ENCODE measurements at places on chromosomes 3 and 15.
A peak's percentile ranks its signal among the peaks of the same experiment; 100 is the strongest.

DNA sequence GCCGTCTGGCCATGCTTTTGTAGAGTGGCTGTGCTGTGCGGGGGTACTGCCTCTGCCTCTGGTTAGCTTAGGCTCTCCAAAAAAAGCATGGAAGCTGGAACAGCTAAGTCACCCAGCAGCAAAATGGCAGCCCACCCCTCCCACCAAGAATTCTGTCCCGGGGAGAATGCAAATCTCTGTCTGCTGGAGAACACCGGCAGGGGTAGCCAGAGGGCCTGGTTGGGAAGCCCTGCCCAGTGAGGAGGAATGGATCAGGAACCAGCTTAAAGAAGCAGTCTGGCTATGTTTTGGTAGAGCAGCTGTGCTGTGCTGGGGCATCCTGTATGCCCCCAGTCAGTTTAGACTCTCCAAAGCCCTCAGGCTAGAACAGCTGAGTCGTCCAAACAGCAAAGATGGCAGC lies 56.2 kb upstream of the PTPRG start:
- DNase-seq, result no peak

- DNase-seq, result no peak
Observed at GRCh38 chr3:59839283-59839682, 789.5 kb upstream of the CFAP20DC start.

- no peak for DNase-seq
Observed at GRCh38 chr3:156899951-156900350, 73.8 kb downstream of the LEKR1 start.

GRCh38 chr3:63523100-63523499 lies 129.4 kb upstream of the SNTN start:
- no peak for DNase-seq

DNA sequence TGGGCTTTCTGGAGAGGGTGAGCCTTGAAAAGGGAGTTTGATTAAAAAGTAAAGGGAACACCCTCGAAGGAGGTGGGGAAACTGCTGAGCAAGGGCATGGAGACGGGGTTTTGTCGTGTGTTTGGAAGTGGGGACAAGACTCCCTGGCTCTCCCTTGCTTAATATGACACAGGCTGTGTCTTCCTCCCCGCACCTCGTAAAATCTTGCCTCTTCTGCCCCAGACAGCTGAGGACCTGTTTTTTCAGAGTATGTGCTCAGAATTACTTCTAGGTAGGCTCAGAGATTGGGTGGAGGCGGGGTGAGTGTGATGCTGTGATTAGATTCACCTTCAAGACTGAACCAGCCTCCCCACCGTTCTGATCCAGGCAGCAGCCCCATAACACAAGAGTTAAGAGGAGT lies 244.4 kb upstream of the TLE3 start:
- DNase-seq, result no peak

- no peak for DNase-seq
Observed at GRCh38 chr15:35126236-35126635, 41.1 kb upstream of the NANOGP8 start.

DNA sequence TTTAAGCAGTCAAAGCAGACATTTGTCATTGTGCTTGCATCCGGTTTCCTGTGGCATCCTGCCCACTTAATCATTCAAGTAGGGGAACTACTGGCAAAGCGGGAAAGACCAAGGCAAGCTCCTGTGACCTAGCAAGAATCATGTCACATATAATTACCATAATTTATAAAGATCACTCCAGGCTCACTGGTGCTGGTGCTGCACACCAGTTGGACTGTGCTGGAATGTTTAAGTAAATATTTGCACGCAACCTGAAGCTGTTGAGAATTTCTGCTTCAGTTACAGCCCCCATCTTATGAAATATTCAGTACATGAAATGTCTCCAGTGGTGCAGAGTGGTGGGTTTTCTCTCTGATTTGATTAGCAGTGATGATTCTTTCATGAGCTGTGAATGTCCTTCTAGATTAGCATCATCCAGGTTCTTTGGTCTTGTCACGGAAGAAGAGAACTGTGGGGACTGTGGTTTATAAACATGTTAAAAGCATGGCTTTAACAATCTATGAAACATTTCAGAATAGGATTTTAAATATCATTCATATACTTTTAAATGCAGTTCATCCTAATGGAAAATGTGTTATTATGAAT lies 621.3 kb upstream of the EPHA6 start:
- no peak for DNase-seq

DNA sequence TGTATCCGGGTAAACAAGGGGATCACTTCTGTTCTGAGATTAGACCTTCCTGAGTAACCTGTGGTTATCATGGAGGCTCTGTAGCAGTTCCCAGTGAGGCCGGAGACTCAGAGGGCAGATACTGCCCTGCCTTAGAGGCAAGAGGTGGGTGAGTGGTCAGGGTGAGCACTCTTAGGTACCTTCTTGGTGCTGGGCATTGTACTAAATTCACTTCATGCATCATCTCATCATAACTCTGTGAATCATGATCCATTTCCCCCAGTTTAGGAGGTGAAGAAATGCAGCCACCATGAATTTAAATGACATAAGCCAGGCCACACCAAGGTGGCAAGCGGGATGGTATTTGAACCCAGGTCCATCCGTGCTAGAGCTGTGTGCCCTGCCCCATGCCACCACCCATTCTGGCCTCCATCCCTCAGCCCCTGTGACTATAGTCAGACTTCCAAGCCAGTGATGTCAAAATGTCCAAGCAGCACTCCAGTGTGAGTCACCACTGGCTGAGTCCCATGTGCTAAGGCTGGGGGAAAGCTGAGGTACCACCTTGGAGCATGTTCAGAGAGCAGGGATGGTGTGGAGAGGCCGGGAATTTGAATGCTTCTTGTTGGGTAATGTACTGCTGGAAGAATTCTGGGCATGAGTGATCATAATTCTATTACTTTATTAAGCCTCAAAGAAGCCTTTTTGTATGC lies 88.8 kb downstream of the EPHB1 start:
- no peak for DNase-seq

DNA sequence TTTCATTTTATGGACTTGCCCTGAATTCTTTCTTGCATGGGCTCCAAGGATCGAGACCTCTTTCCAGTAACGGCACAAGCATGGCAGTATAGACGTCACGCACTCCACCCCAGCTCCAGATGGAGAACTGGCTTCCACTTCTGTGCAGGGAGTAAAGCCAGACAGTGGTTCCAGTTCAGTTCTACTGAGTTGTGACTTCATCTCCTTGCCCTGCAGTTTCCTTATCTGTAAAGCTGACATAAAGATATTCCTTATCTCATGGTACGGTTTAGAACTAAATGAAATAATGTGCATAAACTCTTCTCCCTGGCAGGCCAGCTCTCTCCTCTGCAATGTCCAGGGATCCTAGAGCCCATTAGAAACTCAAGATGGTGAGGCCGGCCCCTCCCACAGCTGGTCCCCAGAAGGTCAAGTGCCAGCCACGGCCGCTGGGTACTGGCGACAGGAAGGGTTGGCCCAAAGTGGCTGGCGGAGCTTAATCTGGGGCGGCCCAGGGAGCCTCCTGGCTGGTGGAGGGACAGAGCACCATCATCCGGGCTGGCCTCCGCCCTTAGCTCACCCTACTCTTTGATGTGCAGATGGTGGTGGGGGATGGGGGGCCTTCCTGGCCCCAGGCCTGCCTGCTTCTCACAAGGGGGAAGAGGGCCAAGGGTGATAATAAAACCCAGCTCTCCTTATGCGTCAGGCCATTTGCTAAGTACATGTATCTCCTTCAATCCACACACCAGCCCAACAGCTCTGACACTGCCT lies 7.2 kb downstream of the MESP2 start:
- no peak for DNase-seq

GRCh38 chr3:123818921-123819429 lies 65.2 kb downstream of the MYLK start:
- no peak for DNase-seq

GRCh38 chr3:51384055-51384725 lies 901 bp upstream of the MANF start:
- peak; percentile 11 for DNase-seq

DNA sequence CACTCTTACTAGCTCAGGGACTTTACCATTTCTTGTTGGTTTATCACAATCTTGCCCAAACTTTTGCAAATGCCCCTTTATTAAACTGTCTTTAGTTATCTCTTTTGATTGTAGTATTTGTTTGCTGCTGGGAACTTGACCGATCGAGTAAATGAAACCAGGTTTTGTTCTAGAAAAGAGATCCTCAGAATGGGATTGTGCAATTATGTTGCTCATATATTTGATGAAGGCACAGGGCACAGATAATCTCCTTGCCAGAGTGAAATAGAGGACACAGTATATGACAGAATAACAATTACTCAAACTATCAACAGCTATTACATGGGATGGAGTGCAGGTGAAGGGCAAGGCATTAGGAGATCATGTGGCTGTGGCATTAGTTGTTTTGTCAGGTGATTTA lies 216.6 kb upstream of the RASGRP1 start:
- DNase-seq, result no peak

DNA sequence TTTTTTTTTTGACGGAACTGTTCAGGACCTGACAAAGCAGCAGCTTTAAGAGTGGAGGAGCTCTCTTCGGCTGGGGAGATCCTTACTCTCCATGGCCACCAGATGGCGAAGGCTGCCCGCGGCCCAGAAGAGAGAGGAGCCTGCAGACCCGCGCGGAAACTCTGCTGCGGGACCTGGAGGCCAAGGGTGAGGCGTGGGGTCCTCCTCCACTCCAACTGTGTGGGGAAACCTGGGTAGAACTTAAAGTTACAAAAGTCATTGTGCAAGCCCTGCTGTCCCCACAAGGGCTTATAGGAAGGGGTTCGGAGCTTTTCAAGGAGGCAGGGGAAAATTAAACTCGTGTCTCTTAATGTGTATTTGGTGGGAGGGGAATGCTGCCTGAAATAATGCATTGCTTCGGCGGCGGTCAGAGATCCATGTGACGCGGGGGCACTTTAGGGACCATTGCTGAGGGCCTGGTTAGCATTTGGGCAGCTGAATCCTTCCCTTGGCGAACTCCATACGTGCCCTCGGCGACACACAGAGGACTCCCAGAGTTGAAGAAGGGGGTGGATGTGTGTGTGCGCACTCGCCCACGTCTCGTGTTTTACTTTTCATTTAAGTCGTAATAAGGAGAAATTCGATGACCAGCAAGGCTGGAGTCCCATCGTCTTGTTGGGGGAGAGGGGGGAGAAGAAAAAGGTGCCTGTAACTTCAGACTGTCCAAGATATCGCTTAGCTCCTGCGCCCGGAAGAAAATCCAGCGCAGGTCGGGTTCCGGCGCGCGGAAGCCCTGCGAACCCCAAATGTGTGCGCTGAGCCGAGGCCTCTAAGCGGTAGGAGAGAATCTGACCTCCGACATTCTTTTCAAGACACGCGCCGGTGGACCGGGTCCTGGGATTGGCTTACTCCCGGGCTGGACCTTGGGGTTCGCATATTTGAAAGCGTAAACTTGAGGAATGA lies 9.7 kb downstream of the EOMES start:
- peak; percentile 75 for DNase-seq

Measured in CD8-positive, alpha-beta memory T cell (primary cell).